ENCODE measurements at places on chromosomes 1 and 21. TPM values are rescaled to one million over a fixed set of nuclear protein-coding genes. Genes with fewer than 3 reads are reported as not detected.

PPM1J gene
- total RNA-seq = 0.06 TPM

SV2A gene
- total RNA-seq = 9.0 TPM

PADI3 gene
- total RNA-seq = 0.09 TPM

CELF3 gene
- 0.11 TPM for total RNA-seq

C1orf53 gene
- 28.6 TPM for total RNA-seq

SDHC gene
- 20.6 TPM for total RNA-seq

CLCNKA gene
- not detected for total RNA-seq

KRTAP10-4 gene
- total RNA-seq = not detected

POU3F1 gene
- total RNA-seq = 1.1 TPM

OR2L8 gene
- total RNA-seq = not detected

SDF4 gene
- total RNA-seq = 84.4 TPM

GCSAML gene
- total RNA-seq = 3.8 TPM

AGT gene
- total RNA-seq = not detected

HSD11B1 gene
- not detected for total RNA-seq

AKR7A3 gene
- total RNA-seq = 0.77 TPM

TNFSF18 gene
- 1.2 TPM for total RNA-seq

MCOLN3 gene
- total RNA-seq = 2.1 TPM

VWA1 gene
- 5.7 TPM for total RNA-seq

HIVEP3 gene
- total RNA-seq = 9.5 TPM

INAVA gene
- 7.3 TPM for total RNA-seq
